ENCODE measurements at places on chromosomes 11 and 22.

DNA sequence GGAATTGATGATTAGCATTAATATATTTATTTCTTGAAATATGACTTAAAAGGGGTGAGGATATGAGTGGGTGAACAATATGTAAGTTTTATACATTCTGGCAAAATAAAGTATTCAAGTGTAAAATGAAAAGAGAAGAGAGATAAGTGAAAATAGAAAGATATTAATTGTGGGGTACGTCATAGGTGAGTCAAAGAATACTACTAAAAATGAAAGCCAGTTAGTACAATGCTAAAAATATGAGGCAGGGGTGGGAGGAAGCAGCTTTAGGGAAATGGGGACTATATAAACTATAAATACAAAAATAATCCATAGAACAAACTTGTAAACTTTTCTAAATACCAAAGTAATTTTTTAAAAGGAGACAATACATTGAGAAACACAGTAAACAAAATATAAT is 661.4 kb downstream of the CNTN5 start:
- DNase-seq: no peak

DNA sequence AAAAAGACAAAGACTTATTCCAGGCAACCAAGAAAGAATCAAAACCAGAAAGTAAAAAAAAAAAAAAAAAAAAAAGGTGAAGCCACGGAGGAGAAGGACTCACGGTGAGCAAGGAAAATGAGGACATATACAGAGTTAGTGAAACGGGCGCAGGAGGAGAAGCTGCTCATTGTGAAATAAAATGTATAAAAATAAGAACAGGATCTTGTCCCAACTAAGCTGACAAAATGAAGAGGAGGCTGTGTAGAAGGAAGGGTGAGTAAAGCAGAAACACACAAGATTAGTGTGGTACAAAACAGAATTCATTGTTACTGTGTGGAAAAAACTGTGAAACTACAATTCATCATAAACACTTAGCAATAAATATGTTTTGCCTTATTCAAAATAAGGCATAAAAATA is 7.6 kb downstream of the IL17REL start:
- DNase-seq: no peak

- no peak for DNase-seq
These were observed 86.5 kb downstream of the MN1 start for GRCh38 chr22:27715106-27715505.

GRCh38 chr11:73040046-73040445 is 102.1 kb downstream of the FCHSD2 start:
- DNase-seq: no peak

- no peak for DNase-seq
These were observed 141.3 kb upstream of the DDI1 start for GRCh38 chr11:103895106-103895505.

DNA sequence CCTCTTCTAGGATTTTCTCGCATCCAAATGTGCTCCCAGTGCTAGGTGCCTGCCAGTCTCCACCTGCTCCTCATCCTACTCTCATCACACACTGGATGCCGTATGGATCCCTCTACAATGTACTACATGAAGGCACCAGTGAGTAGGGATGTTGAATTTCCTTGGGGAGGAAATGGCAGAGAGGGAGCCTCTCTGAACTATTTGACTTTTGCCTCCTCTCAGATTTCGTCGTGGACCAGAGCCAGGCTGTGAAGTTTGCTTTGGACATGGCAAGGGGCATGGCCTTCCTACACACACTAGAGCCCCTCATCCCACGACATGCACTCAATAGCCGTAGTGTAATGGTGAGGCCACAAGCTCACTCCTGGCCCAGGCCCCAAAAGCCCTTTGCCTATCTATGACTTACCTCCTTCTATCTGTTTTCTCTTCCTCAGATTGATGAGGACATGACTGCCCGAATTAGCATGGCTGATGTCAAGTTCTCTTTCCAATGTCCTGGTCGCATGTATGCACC is 2.5 kb downstream of the TAF10 start:
- no peak for DNase-seq

Measured in GM12892 (cell line).